Fibroblast of lung (primary cell): ENCODE measurements at places on chromosomes 5 and 9. TPM values are rescaled to one million over a fixed set of nuclear protein-coding genes. Genes with fewer than 3 reads are reported as not detected.

- peak; percentile 82 for DNase-seq
- no peaks in the 10 kb centered on the region for H3K27me3 ChIP-seq
- peaks cover 3% of the 10 kb centered on the region for H3K4me1 ChIP-seq
- H3K36me3 ChIP-seq: no peaks in the 10 kb centered on the region
- H3K27ac ChIP-seq: peak overlapping the region; percentile 67
Measured at GRCh38 chr5:124735169-124735858, 11.1 kb downstream of the ZNF608 start.

PLAA gene
- total RNA-seq: 36.7 and 38.1 TPM in 2 replicates

BOD1 gene
- 86.9 and 93.7 TPM in 2 replicates for total RNA-seq

GRCh38 chr5:65271906-65272305 lies 209.8 kb downstream of the ADAMTS6 start:
- H3K36me3 ChIP-seq: no peaks in the 10 kb centered on the region
- DNase-seq: no peak
- H3K27ac ChIP-seq: no peak overlapping the region
- H3K27me3 ChIP-seq: no peaks in the 10 kb centered on the region
- H3K4me1 ChIP-seq: no peaks in the 10 kb centered on the region

DNA sequence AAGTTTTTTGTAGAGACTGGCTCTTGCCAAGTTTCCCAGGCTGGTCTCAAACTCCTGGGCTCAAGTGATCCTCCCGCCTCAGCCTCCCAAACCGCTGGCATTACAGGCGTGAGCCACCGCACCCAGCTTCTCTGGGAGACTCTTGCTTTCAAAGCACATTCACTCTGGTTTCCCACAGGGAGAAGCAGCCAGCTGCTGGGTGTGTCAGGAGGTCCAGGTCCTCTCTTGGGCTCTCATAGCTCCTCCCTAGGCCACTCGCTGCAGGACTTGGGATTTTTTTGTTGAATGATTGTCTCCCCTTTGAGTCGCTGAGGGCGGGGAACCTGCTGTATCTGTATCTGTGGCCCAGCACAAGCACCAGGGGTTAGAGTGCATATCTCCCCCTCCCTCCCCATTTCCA lies 68.4 kb upstream of the RAPGEF1 start:
- H3K27ac ChIP-seq: no peak overlapping the region
- H3K36me3 ChIP-seq: no peaks in the 10 kb centered on the region
- H3K4me1 ChIP-seq: no peaks in the 10 kb centered on the region
- DNase-seq: no peak
- no peak overlapping the region for H3K4me3 ChIP-seq
- H3K27me3 ChIP-seq: peaks cover 27% of the 10 kb centered on the region

DNA sequence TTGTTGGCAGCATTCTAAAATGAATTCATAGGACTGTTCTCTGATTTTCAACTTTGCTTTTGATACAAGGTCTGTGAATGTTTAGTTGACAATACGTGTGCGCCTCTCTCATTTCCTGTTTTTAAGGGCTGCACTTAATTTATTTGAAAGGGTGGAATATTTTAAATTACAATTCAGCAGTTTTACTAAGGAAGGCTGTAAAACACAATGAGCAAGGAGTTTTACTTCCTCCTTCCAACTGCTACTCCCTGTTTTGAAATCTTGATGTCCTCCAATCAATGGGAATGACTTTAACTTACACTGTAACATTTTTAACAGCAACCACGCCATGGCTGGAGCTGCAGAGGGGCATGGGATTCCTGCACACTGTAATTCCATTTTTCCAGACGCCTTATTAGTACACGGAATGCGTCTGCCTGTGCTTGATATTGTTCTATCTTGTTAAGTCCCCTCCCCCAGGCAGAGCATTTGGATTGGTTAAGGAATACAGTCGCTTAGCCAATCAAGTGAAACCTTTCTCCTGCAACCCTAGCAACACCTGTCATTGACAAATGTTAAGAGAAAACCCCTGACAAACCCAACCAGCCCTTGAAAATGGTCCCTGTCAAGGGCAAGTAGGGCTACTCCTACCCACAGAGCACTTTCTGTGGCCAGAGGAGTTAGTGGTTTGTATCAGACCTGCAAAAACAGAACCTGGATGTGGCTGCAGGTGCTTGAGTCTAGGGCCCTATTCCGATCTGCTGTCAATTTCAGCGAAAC lies 12.5 kb upstream of the ZSWIM6 start:
- no peak for DNase-seq
- no peaks in the 10 kb centered on the region for H3K27me3 ChIP-seq
- peaks cover 11% of the 10 kb centered on the region for H3K4me1 ChIP-seq
- no peak overlapping the region for H3K4me3 ChIP-seq
- no peak overlapping the region for H3K27ac ChIP-seq
- no peaks in the 10 kb centered on the region for H3K36me3 ChIP-seq

DNA sequence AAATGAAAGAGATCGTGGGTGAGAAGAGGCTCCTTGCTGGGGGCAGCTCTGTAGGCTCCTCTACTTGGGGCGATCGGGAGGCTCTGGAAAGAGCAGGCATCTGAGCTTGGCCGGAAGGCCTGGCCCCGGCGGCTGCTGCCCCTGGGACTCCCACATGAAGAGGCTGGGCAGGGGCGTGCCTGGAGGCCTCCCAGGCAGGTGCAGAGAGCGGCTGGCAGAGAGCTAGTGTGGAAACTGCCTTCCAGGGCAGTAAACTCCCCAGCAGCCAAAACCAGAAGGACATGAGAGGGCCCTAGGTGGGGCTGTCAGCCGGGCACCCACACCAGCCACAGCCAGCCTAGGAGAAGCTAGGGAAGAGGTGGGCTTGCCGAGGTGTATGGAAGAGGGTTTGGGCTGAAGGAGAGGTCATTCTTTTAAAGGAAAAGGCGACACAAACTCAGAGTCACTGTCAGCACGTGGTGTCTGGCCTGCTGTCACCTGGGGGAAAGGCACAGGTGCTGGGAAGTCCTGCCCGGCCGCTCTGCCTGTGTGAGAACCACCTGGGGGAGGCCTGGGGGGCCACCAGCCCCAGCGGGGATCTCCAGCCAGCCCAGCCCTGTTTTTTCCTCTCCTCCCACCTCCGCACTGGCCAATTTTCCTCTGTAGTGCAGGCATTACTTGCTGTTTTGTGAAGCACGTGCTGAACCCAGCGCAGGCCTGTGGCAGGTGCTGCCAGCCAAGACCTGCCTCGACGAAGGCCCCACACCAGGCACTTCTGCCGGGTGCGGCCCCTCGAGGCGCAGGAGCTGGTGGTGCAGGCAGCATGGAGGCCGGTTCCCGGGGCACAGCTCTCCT lies 44.8 kb upstream of the EGFL7 start:
- H3K27ac ChIP-seq: no peak overlapping the region
- no peaks in the 10 kb centered on the region for H3K27me3 ChIP-seq
- H3K4me1 ChIP-seq: peaks cover 16% of the 10 kb centered on the region

GRCh38 chr5:148511810-148512347 lies 128.1 kb downstream of the FBXO38 start:
- DNase-seq: no peak
- H3K27me3 ChIP-seq: no peaks in the 10 kb centered on the region
- H3K36me3 ChIP-seq: no peaks in the 10 kb centered on the region
- H3K4me3 ChIP-seq: no peak overlapping the region
- H3K27ac ChIP-seq: no peak overlapping the region
- no peaks in the 10 kb centered on the region for H3K4me1 ChIP-seq

GRCh38 chr5:123997462-123998215 lies 485.7 kb downstream of the CSNK1G3 start:
- no peak overlapping the region for H3K27ac ChIP-seq
- H3K4me3 ChIP-seq: no peak overlapping the region
- peak; percentile 87 for DNase-seq
- no peaks in the 10 kb centered on the region for H3K4me1 ChIP-seq
- no peaks in the 10 kb centered on the region for H3K27me3 ChIP-seq
- no peaks in the 10 kb centered on the region for H3K36me3 ChIP-seq

GRCh38 chr5:121378046-121378445 lies 473.6 kb upstream of the FTMT start:
- H3K4me3 ChIP-seq: no peak overlapping the region
- H3K27ac ChIP-seq: no peak overlapping the region
- DNase-seq: no peak
- H3K4me1 ChIP-seq: no peaks in the 10 kb centered on the region
- H3K36me3 ChIP-seq: no peaks in the 10 kb centered on the region
- no peaks in the 10 kb centered on the region for H3K27me3 ChIP-seq

DNA sequence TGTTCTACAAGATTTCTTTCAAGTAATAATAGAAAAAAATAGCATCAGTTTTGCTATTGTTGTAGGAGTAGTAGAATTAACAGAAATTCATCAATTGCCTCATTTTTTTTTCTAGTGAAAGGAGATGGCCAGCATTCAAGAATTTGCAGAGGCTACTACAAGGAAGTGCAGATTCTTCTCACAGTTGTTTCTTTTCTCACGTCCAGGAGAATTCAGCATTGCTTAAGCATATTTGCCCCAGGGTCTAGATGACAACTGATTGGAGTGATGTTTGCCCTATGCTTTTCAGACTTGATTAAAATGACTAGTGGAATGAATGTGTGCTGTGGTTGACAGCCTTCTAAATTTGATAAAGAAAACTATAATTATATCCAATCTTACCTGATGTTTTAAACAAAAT lies 46.6 kb upstream of the SLC12A2 start:
- no peaks in the 10 kb centered on the region for H3K27me3 ChIP-seq
- H3K36me3 ChIP-seq: no peaks in the 10 kb centered on the region
- no peaks in the 10 kb centered on the region for H3K4me1 ChIP-seq
- DNase-seq: peak; percentile 30
- H3K27ac ChIP-seq: no peak overlapping the region

DNA sequence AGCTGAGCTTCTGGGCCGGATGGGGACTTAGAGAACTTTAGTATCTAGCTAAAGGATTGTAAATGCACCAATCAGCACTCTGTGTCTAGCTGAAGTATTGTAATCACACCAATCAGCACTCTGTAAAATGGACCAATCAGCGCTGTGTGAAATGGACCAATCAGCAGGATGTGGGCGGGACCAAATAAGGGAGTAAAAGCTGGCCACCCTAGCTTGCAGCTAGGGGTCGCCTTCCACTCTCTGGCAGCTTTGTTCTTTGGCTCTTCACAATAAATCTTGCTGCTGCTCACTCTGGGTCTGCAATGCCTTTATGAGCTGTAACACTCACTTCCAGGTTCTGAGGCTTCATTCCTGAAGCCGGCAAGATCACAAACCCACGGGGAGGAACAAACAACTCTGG lies 354.0 kb downstream of the PRR16 start:
- no peak overlapping the region for H3K27ac ChIP-seq
- no peaks in the 10 kb centered on the region for H3K27me3 ChIP-seq
- H3K36me3 ChIP-seq: no peaks in the 10 kb centered on the region
- no peak overlapping the region for H3K4me3 ChIP-seq

DNA sequence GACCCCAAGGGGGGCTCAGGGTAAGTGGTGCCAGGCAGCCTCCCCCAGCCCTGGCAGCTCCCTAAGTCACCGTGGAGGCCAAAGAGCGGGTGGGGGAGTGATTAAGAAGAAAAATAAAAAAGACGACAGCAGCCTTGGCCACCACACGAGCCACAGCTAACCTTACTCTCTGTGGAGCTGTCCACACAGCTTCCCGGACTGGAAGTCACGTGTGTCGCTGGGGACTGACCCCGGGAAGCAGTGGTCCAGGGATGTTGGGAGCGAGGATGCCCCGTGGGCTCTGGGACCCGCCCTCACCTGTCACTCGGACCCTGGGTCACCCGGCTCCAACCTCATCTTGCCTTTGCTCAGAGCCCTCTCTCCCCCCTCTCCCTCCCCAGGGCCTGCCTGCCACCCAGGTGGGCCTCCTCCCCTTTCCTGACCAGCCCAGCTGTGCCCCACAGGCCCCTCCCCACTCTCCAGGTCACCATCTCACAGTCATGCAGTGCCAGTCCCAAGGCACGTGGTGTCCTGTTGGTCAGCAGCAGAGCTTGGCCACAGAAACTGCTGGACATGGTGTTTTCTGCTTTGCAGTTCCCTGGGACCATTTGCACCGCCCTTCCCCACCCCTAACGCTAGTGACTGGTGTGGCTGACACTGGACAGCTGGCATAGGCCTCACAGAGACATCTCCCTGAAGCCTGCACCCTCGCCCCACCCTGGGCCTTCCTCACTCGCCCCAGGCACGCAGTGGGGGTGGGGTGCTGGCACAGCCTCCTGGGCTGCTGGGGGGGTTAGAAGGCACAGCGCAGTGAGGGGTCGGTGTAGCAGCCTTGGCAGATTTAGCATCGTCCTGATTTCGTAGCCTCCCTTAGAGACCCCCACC lies 9.8 kb upstream of the EXOC3 start:
- H3K27ac ChIP-seq: peak overlapping the region; percentile 25
- peaks cover 26% of the 10 kb centered on the region for H3K36me3 ChIP-seq
- DNase-seq: no peak
- peaks cover 17% of the 10 kb centered on the region for H3K4me1 ChIP-seq

- DNase-seq: peak; percentile 49
- no peaks in the 10 kb centered on the region for H3K27me3 ChIP-seq
- H3K4me1 ChIP-seq: no peaks in the 10 kb centered on the region
- peaks cover 5% of the 10 kb centered on the region for H3K36me3 ChIP-seq
- H3K4me3 ChIP-seq: no peak overlapping the region
Measured at GRCh38 chr5:123180178-123180577, 91.1 kb downstream of the PRDM6 start.

CREBRF gene
- total RNA-seq: 25.2 and 38.8 TPM in 2 replicates

SET gene
- 456 and 503 TPM in 2 replicates for total RNA-seq

DNA sequence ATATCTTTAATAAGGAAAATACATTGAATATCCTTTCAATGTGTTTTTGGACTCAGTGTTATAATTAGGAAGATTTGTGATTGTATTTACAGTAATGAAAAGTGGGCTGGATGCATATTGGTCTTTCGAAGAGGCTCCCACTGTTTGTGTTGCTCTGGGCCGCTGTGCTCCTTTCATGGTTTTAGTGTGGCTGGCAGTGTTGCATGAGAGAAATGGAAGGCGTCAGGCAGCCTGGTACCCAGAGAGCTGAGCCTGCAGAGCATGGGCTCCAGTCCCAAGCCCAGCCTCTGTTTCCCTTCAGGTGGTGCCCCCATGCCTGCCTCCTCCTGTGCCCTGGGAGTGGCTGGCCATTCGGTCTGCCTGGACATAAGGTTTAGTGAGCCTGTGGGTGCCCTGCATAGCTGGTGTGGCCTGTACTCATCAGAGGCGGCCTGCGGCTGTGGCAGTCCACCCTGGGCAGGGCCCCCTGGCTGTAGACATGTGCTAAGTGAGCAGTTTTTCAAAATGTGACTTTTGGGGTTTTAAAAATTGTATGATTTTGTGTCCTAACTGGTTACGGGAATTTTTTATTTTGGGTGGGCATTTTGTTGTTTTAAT lies 27.4 kb upstream of the FAM120AOS start:
- H3K4me3 ChIP-seq: no peak overlapping the region
- no peak overlapping the region for H3K27ac ChIP-seq
- H3K27me3 ChIP-seq: no peaks in the 10 kb centered on the region
- H3K36me3 ChIP-seq: peaks cover 3% of the 10 kb centered on the region
- H3K4me1 ChIP-seq: no peaks in the 10 kb centered on the region
- no peak for DNase-seq
